Hippocampal formation (tissue), 2 donors: ENCODE measurements at places on chromosomes 7 and 10.

DNA sequence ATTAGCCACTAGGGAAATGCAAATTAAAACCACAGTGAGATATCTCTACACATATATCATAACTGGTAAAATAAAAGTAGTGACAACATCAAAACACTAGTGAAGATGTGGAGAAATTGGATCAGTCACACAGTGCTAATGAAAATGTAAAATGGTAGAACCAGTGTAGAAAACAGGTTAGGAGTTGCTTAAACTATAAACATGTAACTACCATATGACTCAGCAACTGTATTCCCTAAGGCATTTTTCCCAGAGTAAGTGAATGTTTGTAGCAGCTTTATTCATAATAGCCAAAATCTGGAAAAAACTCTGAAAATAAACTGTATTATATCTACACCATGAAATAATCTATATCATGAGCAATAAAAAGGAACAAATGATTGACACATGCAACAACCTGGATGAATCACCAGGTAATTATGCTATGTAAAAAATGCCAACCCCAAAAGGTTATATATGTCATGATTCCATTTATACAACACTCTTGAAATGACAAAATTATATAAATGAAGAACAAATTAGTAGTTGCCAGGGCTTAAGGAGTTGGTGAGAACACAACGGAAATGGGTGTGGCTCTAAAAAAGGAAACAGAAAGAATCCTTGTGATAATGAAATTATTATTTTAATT, 22.8 kb downstream of the SLC25A40 start:
- DNase-seq: no peak

- no peak for DNase-seq
Observed at GRCh38 chr7:116859323-116859722, 3.1 kb upstream of the CAPZA2 start.

GRCh38 chr7:120586571-120586970, 271.4 kb downstream of the TSPAN12 start:
- DNase-seq: no peak

DNA sequence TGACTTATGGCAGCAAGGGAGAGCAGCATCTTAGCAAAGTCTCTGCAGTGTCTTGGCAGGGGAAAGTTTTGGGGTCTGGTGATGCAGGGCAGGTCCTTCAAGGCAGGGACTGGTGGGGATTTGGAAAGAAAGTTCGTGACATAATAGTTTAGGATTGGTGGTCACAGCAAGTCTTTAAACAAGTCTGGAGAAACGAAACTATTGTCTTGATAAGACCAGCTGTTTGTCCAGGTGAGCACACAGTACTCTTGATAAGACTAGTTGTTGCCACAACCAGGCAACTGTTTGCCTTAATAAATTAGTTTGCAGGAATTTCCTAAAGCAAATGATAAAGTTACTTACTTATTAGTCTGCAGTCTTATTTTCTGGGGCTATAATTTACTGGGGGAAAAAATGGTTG, 136.1 kb downstream of the AKR1D1 start:
- no peak for DNase-seq

DNA sequence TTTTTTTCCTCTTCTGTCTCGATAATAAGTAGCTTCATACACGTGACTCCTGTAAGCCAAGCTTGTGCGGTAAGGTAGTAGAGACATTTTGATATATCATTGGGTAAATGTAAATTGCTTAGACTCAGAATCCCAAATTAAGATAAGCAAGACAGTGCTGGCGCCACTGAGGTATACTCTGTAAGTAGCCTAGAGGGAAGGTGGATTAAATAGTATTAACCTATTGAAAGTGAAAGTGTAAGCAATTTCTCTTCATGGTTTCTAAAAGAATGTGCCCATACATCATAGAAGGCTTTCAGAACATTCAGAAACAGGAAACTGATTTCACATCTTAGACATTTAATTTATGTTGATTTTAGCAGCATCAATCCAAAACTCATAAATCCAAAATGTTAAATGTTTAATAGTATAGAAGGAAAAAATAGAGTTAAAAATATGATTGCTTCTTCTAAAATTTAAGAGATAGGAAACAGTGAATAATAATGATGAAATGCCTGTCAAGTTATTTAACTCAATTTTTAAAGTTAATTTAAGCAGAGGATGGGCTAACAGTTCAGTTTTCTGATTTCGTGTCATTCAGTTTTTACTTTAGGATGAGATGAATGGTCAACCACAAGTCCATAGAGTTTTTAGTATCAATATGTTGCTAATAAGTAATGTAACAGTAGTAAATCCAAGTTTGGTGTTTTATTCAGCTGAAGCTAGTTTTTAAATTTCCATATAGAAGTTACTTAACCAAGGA, 36.8 kb downstream of the LRRC72 start:
- DNase-seq: no peak

GRCh38 chr7:105751054-105751453, 125.3 kb downstream of the ATXN7L1 start:
- DNase-seq: no peak

GRCh38 chr7:108014747-108015682, 12.1 kb upstream of the LAMB1 start:
- no peak for DNase-seq

- no peak for DNase-seq
Observed at GRCh38 chr7:40717242-40717641, 582.4 kb downstream of the SUGCT start.

DNA sequence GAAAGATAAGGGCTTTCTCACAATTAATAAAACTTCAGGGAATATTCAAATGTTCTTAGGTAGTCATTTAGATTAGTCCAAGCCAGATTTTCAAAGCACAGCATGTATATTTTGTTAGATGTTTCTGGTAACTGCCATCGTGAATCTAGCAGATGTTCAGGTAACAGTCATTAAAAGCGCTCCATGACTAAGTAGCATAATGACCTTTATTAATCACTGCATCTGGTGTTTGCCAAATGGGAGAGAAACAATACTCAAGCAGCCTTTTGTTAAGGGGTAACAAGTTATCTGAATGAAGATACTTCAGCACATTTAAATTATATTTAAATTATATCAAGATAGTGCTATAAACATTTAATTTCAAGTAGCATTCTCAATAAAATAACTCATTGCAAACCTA, 47.5 kb downstream of the USP6NL start:
- no peak for DNase-seq

DNA sequence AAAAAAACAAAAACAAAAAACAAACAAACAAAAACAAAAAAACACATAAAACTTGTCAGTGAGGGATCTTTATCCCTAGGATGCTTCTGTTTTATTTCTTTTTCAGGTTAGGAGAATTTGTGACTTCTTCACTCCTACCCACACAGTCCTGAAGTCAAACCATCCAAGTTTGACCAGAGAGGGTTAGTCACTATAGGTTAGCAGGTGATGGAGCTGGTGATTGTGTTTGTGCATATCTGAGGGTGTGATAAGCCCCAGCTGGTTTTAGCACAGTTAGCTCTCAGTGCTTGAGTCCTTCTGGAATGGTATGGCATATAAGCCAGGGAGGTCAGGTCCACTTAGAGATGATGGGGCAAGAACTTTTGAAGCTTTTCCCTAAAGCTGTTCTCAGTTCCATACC, 11.8 kb upstream of the IKZF1 start:
- DNase-seq: no peak

DNA sequence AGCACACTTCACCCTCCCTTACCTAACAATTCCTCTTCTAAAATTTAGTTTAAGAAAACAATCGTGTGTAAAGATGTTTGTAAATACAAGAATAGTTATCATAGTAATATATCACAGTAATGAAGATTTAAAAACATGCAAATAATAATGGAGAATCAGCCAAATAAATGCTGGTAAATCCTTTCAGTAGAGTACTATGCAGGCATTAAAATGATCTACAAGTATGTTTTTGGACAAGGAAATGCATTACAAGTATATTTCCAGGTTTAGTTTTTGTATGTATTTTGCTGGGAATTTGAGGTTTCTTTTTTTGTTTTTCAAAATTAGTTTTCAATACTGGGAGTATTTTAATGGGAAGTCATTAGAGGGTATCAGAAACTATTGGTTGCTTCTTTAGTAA, 22.7 kb downstream of the TPST1 start:
- no peak for DNase-seq

- no peak for DNase-seq
Observed at GRCh38 chr7:137816696-137817320, 30.0 kb downstream of the DGKI start.

DNA sequence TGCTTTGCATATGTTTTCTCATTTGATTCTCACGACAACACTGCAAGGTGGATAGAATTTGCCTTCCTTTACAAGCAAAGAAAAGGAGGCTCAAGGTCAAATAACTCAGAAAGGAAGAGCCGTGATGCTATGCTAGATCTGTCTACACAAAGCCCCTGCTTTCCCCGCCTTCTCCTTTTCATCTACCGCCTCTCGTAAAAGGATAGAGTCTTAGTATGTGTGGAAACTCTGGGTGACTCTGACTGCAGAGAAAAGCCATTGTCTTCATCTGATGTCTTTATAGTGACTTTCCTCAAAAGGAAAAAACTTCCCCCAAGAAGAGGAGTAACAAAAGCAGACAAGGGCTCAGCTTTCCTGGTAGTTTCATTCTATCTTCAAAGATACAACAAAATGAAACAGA, 292.7 kb downstream of the ACTR3B start:
- no peak for DNase-seq

- DNase-seq: no peak
Observed at GRCh38 chr10:43024942-43025700, 51.7 kb upstream of the RET start.

GRCh38 chr7:102096012-102096332, 190.7 kb upstream of the SH2B2 start:
- DNase-seq: no peak

GRCh38 chr10:77422491-77423338, 214.9 kb downstream of the KCNMA1 start:
- no peak for DNase-seq

GRCh38 chr10:72539137-72539536, 86.7 kb downstream of the MICU1 start:
- DNase-seq: no peak

DNA sequence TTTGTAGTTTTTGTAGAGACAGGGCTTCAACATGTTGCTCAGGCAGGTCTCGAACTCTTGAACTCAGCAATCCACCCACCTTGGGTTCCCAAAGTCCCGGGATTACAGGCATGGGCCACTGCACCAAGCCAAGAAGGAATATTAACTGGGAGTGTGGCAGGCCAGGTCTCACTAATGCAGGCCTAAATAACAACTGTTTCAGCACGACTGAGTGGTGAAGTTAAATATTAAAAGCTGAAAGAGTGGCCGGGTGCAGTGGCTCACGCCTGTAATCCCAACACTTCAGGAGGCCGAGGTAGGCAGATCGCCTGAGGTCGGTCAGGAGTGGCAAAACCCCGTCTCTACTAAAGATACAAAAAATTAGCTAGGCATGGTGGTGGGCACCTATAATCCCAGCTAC, 21.1 kb downstream of the CHUK start:
- no peak for DNase-seq

DNA sequence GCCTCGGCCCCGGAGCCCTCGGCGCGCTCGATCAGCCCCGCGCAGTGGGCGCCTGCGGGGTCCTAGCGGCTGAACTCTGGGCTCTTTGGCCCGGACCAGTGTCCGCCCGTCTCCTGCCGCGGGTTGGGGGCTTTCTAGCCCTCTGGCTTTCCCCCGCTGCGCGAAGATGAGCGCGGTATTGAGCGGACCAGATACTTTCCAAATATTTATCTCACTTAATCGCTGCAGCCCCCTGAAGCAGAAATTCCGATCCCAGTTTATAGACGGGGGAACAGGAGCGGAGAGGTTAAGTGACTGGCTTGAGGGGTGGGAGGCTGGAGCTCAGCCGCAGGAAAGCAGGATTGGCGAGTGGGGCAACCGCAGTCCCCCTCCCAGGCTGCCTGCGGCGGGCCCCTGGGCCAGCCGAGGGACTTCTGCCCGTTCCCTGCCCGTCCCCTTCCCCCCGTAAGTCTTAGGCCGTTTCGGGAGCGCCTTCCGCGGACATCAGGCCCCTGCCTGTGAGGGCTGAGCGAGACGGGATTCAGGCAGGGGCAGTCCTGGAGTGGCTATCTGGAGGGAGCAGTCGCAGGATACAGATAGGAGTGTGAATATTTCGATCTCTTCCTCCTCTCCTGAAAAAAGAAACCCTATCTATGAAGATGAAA, 565 bp downstream of the STRIP2 start:
- DNase-seq: no peak

DNA sequence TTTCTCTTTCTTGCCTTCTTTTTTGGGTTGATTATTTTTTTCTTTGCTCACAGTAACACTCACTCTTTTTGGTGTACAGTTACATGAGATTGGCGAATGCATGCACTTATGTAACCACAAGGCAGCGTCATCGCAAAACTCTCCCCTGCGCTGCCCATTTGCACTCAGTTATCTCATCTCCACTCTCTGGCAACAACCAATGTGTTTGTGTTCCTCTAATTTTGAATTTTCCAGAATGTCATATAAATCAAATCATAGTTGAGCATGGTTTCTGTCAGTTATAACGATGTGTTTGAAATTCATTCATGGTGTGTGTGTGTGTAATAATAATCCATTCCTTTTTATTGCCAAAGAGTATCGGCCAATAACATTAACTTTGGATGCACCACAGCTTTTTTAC, 23.0 kb upstream of the IGFBP3 start:
- DNase-seq: no peak

GRCh38 chr10:29203432-29203831, 85.4 kb upstream of the LYZL1 start:
- no peak for DNase-seq

- no peak for DNase-seq
Observed at GRCh38 chr10:3861795-3862194, 76.8 kb upstream of the KLF6 start.

DNA sequence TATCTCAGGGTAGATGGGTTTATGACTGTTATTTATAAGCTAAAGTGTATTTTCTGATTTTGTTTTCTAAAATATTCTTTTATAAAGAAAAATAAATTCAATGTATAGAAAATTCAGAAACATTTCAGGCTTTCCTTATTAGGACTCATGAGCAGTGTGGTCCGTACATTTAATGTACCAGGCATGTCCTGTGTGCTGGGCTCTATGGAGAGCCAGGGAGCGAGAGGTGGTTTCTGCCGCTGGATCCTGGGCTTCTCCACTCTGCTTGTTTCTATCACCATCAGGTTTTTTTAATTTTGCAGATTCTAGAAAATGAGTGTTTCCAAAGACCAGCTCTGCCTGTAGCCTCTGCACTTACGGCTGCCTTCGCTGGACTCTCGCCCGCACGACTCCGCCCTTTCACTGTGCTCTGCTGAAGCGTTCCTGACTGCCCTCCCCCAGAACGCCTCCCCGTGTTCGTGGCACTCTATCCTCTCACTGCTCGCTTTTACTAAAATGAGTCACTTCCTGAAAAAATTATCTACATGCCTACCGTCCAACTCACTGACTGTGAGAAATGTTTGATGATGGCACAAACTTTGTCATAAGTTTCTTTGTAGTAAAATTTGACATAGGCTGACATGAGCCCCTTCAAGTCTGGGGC, 188.5 kb downstream of the ZMYND11 start:
- no peak for DNase-seq
